LNCaP clone FGC (cell line): ENCODE measurements at places on chromosomes 5 and 9.

DNA sequence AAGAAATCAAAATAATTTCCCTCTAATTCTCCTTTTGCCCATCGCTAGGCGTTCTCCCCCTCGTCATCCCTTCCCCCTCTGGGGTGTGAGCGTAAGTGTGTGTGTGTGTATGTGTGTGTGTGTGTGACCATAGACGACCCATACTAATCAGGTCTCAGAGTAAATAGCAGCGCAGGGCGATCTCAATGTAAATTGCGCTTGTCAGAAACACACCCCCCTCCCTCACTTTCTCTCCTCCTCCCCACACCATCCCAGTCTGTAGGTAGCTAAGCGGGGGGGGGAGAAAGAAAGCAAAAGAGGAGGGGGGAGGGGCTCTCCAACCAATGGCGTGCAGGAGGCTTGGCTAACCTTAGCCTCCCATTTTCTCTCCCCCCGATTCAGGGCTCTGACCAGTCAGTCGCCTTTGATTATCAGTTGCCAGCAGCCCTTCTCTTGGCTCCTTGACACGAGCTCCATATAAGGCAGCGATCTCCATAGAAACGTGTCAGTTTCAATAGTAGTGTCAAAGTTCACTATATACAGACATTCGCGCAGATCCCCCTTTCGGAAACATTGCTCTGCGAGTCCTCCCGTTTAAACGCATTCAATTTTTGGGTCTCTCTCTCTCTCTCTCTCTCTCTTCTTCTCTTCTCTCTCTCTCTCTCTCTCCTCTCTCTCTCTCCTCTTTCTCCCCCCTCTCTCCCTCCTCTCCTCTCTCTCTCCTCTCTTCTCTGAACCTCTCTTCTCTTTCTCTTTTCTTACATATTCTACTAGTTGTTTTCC is at the start of gene NR2F1:
Gene NR2F1, plus strand, starts transcription at position 546 of the 762 bp plus-strand sequence. CDS start 1,802 bp downstream, outside the sequence.
- DNase-seq: no peak

DNA sequence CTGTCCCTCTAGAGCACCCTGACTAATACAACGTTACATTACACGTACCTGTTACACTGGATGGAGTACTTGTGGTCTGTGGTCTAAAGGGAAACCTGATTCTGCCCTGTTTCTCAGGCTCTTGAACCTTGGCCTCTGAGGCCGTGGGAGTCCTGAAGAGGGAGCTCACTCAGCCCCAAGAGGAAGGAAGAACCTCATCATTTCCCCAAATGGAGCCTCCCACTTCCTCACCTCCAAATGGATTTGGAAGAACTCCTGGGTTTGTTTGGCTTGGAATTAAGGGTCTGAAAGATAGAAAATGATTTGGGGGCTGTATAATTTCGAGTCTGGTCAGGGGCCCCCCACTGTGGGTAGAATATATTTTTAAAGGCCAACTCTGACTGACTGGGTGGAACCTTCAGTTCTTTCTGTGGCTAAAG is 200.2 kb downstream of the SEMA6A start:
- no peak for DNase-seq

DNA sequence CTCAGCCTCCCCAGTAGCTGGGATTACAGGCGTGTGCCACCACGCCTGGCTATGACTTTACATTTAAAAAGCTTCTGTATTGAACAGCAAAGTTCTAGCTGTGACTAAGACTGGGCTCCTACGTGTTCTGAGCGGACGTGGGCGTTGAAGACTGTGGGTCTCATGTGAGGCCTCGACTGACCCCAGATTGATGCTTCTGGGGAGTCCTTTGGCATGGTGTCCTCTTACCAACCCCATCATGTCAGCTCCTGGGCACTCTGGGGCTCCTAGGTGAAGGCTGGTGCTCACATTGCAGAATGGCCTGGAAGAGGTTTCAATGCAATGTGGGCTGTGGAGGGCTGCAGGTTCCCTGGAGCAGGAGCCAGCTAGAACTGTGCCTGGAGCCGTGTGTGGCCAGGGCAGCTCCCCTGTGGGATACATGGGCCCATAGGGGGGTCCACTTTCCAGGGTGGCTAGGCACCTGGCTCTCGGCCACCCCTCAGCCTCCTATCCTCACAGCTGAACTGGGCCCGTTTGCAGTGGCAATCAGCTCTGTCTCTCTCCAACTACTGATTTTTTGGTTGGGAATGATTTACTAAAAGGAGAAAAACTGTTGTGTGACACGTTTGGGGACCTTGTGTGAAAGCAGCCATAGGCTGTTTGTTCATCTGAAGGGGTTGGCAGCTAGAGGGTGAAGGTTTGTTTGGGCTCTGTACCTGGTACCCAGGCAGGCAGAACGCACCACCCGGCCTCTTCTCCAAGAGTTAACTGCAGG is 29.7 kb downstream of the SLC25A25 start:
- DNase-seq: no peak

- DNase-seq: no peak
Observed at GRCh38 chr9:93187047-93187446, 3.1 kb downstream of the WNK2 start.

GRCh38 chr9:110784309-110784708 is 115.7 kb downstream of the MUSK start:
- DNase-seq: no peak

- DNase-seq: no peak
Observed at GRCh38 chr5:171488876-171489275, 69.4 kb downstream of the FGF18 start.

GRCh38 chr5:139756971-139757370 is 38.6 kb upstream of the PSD2 start:
- DNase-seq: no peak
